ENCODE measurements at places on chromosomes 13 and 19. TPM values are rescaled to one million over a fixed set of nuclear protein-coding genes. Genes with fewer than 3 reads are reported as not detected.

CEACAM20 gene
- not detected for total RNA-seq

ERFL gene
- total RNA-seq = 0.44 TPM

BST2 gene
- not detected for total RNA-seq

ZNF610 gene
- total RNA-seq = 4.5 TPM

ZNF700 gene
- 8.1 TPM for total RNA-seq

MAST1 gene
- total RNA-seq = 0.97 TPM

LRRC8E gene
- 6.9 TPM for total RNA-seq

GFY gene
- not detected for total RNA-seq

PSMD8 gene
- total RNA-seq = 197 TPM

PSG4 gene
- 0.60 TPM for total RNA-seq

ZNF569 gene
- 9.6 TPM for total RNA-seq

ZNF439 gene
- 1.1 TPM for total RNA-seq

QPCTL gene
- 11.9 TPM for total RNA-seq

ZNF573 gene
- 9.7 TPM for total RNA-seq

ZNF816 gene
- 8.7 TPM for total RNA-seq

CCNA1 gene
- 0.27 TPM for total RNA-seq

KLF1 gene
- not detected for total RNA-seq

ZNF260 gene
- total RNA-seq = 14.0 TPM

PRSS57 gene
- not detected for total RNA-seq

CD33 gene
- total RNA-seq = not detected

ZNF132 gene
- total RNA-seq = 1.6 TPM

FUT1 gene
- total RNA-seq = 0.52 TPM

PSG11 gene
- total RNA-seq = not detected

OR7D2 gene
- total RNA-seq = 0.33 TPM

NCAN gene
- total RNA-seq = not detected

NLRP11 gene
- not detected for total RNA-seq

CCL25 gene
- total RNA-seq = not detected

DHDH gene
- not detected for total RNA-seq

NPAS1 gene
- 1.0 TPM for total RNA-seq

FXYD3 gene
- total RNA-seq = not detected

NLRP9 gene
- total RNA-seq = not detected

ZNF100 gene
- 6.6 TPM for total RNA-seq

ZNF324B gene
- 9.8 TPM for total RNA-seq
